ENCODE measurements at places on chromosomes 1 and 21.

DNA sequence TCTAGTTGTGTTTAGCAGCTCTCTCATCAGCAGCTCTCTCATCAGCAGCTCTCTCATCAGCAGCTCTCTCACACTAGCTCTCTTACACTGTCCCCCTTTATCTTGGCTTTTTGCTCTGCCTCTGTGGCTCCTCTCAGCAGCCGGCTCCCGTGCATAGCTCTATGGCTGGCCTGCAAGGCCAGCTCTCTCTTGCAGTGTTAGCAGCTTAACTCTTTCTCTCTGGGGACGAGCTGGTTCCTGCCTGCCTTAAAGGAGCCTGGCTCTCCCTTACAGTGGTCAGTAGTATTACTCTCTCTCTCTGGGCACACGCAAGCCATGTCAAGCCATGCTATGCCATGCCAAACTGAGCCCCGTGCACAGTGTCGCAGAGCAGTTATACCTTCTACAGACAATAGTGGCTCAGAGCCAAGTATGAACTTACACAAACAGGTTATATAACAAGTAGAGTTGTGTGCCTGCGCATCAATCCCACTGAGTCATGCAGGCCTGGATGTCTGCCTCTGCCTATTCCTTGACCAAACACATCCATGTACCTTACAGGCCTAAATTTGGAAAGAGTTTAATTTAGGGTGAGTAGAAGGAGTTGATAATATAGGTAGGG is 295.9 kb downstream of the TPR start:
- DNase-seq, result no peak

GRCh38 chr1:21926065-21926464 is 11.0 kb downstream of the HSPG2 start:
- DNase-seq, result no peak

DNA sequence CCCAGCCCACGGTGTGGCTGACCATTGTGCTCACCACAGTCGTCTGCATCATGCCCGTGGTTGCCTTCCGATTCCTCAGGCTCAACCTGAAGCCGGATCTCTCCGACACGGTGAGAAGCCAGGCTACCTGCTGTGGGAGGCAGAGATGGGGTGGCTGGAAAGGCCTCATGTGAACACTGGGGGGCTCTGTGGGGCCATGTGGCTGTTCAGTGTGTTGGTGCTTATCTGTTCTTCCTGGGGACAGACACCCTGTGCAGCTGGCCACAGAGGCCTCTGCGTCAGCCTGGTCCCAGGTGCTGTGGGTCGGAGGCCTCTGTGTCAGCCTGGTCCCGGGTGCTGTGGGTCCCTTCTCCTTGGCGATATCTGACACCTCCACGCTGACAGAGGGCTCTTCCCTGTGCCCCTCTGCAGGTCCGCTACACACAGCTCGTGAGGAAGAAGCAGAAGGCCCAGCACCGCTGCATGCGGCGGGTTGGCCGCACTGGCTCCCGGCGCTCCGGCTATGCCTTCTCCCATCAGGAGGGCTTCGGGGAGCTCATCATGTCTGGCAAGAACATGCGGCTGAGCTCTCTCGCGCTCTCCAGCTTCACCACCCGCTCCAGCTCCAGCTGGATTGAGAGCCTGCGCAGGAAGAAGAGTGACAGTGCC is 23.2 kb downstream of the ATP8B2 start:
- DNase-seq, result no peak

GRCh38 chr21:28737674-28738419 is 254.8 kb downstream of the LTN1 start:
- DNase-seq, result no peak

GRCh38 chr1:93665015-93665414 is 16.6 kb downstream of the BCAR3 start:
- DNase-seq, result no peak

GRCh38 chr1:205237526-205238484 is 10.1 kb downstream of the TMCC2 start:
- no peak for DNase-seq

Measured in stimulated activated CD4-positive, alpha-beta T cell treated with anti-CD3 and anti-CD28 coated beads, TNF-alpha, amount 100 ng/mL, for 1 hour (primary cell).